Fibroblast of skin of scalp (primary cell): ENCODE measurements at places on chromosomes 5 and 9.

DNA sequence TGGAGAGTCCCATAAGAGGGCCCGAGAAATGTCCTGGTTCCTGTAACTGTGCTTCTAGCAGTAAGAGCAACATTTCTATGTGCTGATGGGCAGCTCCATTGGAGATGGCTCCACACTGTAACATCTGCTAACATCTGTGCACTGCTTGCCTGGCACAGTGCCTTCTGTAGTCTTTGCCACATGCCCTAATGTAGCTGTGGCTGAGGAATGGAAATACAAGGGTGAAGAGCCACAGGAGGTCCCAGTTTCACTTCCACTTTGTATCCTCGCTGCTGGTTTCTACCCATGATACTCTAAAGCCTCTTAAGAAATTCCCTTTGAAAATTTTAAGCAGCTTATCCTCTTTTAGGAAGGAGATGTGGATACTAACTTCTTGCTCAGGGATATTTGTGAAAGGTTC lies 97.4 kb downstream of the HOMER1 start:
- peak; percentile 40 for DNase-seq

DNA sequence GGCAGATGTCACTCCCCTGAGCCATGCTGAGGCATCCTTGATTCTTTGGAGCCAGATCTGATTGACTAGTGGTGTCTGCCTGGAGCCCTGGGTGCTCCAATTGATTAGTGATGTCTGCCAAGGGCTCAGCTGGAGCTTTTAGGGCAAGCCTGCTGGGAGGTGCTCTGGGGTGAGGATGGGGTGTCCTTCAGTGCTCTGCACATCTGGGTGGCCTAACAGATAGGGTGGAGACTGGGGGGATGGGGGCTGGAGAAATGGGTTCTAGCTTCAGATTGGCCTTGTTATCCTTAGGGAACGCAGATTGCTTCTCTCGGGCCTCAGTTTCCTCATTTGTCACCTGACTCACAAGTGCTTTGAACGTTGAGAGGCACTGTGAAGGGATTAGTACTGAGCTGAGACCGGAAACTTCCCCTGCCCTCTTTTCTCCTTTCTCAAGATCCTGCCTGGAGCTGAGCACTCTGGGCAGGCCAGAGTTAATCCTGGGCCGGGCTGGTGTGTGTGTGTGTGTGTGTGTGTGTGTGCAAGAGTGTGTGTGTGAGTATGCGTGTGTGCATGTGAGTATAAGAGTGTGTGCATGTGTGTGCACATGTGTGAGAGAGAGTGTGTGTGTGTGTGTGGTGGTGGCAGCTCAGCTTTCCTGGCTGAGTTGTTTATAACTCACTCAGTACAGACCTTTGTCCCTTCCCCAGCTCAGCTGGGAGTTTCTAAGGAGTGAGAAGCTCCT lies 5.6 kb upstream of the IER5L start:
- DNase-seq, result no peak

DNA sequence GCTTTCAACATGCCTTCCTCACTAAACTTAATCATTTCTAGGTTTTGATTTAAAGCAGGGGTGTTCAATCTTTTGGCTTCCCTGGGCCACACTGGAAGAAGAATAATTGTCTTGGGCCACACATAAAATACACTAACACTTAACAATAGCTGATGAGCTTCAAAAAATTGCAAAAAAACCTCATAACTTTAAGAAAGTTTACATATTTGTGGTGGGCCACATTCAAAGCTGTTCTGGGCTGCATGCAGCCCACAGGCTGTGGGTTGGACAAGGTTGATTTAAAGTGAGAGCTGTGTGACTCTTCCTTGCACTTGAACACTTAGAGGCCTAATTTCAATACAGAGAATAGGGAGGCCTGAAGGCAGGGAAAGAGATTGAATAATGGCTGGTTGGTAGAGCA lies 598.3 kb downstream of the EFNA5 start:
- peak; percentile 17 for DNase-seq

DNA sequence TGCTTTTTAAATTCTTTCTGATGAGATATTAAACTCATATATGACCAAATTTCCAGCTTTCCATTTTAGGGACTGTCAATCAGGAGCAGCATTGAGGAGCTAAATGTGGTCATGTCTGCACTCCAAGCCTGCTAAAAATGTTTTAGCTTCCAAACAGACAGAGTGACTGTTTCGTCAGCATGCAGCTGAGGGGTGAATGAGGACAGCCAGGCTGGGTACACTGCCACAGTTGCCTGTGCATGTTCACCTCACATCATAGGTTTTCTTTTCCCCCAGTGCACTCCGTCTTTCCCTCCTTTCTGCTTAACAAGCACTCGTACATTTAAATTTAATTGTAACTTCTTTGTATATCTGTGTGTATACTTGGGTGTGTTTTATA lies 138.1 kb downstream of the ARRDC3 start:
- DNase-seq, result no peak

DNA sequence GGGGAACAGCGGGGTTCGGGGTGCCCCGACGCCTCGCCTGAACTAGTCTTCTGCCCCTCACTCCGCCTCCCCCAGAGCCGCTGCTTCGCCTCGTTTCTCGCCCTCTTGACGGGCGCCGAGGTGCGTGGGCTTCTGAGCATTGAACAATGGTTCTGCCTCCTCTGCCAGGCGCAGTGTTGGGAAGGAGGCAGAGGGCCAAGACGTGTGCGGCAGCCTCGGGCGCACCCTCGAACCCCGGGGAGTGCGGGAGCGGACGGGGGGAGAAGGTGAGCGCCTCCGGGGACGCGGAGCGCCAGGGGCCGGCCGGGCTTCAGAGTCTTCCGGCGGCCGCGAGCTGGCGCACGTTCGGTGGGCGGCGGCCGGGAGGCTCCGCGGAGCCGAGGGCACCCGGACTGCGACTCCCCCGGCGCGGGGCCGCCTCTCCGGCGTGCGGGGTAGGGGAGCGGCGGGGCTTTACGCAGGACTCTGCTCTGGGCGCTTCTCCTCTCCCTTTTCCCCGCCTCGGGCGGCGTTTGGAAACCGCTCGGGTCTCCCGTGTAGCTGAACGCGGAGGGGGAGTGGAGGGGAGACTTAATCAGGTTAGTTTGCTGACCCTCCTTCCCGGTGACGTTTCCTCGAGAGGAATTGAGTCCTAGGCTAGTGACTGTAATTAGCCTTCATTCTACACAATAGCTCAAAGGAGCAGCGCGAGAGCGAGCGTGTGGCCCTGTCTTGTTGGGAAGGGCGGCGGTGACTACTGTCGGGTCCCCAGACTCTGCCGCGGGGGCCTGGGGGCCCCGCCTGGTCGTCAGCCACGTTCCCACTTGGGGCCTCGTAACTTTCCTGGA lies 1.1 kb downstream of the VLDLR start:
- DNase-seq, result peak; percentile 34

DNA sequence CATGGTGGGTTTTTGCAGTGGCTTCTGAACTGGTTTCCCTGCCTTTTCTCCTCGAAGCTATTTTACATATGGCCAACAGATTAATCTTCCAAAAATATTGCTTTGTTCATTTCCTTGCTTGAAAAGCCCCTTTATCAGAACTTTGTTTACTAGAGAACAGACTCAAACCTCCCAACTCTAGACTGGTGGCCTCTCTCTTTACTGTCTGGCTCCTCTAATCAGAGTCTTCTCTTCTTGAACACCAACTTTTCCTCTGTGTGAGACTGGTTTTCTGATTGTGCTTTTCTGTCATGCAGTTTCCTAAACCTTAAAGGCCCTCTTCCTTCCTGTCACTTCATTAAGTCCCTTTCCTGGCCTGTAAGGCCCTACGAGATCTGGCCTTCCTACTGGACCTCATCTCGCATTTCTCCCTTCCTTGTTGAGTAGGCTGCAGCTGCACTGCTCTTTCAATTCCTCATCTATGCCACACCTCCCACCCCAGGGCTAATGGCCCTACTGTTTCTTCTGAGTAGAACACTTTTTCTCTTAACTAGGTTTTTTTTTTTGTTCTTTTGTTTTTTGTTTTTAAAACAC lies 5.7 kb downstream of the C9orf43 start:
- DNase-seq, result no peak

- no peak for DNase-seq
Observed at GRCh38 chr5:87136096-87136495, 131.6 kb upstream of the RASA1 start.
